ENCODE measurements at places on chromosomes 7 and 10.

- no peak for DNase-seq
Observed at GRCh38 chr10:132542819-132543218, 5.2 kb downstream of the INPP5A start.

GRCh38 chr7:156155988-156156733 is 343.9 kb upstream of the SHH start:
- DNase-seq: no peak

DNA sequence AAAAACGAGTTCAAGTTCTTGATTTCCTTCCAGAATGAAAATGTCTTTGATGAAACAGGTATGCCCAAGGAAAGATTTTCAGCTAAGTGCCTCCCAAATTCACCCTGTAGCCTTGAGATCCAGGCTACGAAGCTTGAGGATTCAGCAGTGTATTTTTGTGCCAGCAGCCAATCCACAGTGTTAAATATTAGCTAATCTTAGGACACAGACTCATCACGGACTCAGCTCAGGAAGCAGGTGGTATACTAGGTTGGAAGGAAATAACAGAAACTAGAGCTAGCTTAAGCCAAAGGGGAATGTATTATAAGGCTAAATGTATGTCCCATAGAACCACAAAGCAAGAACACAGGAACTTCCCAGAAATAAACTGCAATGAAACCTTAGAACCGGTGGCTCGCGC is 151.0 kb upstream of the PRSS1 start:
- DNase-seq: no peak

GRCh38 chr7:42624471-42624870 is 287.4 kb downstream of the C7orf25 start:
- no peak for DNase-seq

- DNase-seq: no peak
Observed at GRCh38 chr7:1843921-1844335, 173.9 kb downstream of the ELFN1 start.

- peak; percentile 52 for DNase-seq
Observed at GRCh38 chr10:10432296-10433035, 585.2 kb upstream of the CELF2 start.

DNA sequence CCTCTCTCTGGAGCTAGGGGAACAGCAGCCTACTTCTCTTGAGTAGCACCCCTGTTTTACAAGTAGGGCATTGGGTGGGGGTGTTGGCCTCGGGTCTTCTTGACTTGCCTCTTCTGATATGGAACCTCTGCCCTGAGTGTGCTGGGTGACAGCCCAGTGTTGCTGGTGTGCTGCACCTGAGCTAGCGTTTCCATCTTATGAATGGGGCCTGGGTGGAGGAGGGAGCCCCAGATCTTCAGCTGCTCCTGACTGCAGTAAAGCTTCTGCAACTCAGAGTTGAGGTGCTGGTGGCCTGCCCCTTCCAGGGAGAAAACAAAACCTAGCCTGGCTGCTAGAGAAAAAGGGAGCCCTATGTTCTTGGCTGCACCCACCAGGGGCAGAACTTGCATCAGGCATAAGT is 202.5 kb upstream of the SHH start:
- no peak for DNase-seq

DNA sequence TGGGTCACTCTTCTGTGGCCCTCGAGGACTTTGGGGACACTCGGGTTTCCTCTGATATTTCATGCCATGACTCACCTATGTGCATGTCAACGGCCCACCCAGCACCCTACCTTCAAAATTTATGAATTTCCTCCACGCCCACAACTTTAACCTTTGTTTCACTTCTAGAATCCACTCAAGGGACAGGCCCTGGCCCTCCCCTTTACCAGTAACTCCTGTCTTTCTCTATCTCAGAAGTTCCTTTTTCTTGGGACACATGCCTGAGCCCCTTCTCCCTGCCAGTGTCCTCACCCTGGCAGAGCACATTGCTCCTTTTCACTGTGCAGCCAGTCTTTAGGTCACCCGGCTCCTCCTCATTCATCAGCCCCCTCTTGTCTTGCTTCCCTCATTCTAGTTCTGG is 282.5 kb upstream of the KLF6 start:
- DNase-seq: no peak
